Activated CD4-positive, alpha-beta T cell treated with anti-CD3 and anti-CD28 coated beads for 24 hours (primary cell): ENCODE measurements at places on chromosomes 5 and 9.

- DNase-seq = peak; percentile 52
These were observed 230.3 kb downstream of the AUH start for GRCh38 chr9:91131433-91131839.

DNA sequence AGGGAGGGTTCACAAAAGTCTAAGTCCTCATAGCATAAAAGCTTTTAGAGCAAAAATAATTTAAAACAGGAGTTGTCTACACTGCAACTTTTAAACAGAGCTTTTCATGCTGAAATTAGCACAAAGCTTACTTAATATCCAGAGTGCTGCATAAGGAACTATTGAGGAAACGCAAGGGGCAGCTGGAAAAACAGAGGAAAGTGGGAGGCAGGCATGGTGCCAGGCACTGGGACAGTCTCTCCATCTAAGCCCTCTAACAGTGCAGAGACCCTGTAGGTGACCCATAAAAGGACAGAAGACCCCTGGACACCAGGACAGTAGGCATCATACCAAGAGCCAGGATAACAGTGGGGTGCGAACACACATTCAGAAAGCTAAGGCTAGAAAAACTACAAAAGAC lies 49.3 kb downstream of the ADAMTS12 start:
- DNase-seq = no peak

DNA sequence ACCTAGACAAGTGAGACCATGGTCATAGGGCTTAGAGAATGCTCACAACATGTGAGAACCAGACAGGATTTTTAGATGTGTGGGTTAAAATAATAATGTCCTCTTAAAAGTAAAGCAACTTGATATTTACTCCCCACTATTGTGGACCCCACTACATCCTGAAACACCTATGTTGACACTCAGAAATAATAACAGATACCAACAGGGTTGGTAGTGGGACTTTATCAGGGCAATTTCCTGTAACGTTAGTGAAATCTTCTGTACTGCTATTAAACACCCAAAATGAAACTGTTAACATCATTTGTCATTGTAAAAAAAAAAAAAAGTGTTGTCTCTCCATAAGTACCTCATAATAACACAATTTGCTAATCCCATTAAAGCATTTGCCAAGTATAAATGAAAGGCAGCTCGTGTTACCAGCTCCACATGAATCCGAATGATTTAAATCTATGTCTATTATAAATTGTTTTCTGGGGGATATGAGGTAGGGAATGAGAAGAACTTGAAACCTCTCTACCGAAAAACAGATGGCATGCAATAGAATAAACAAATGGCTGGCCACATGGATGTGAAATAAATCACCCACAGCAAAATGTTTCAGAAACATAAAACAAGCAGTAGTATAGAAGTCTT lies 285.9 kb downstream of the ARHGEF28 start:
- no peak for DNase-seq

- DNase-seq = no peak
These were observed 53.4 kb upstream of the RPS23 start for GRCh38 chr5:82331557-82331956.

GRCh38 chr5:95912029-95912428 lies 49.6 kb downstream of the ELL2 start:
- no peak for DNase-seq

DNA sequence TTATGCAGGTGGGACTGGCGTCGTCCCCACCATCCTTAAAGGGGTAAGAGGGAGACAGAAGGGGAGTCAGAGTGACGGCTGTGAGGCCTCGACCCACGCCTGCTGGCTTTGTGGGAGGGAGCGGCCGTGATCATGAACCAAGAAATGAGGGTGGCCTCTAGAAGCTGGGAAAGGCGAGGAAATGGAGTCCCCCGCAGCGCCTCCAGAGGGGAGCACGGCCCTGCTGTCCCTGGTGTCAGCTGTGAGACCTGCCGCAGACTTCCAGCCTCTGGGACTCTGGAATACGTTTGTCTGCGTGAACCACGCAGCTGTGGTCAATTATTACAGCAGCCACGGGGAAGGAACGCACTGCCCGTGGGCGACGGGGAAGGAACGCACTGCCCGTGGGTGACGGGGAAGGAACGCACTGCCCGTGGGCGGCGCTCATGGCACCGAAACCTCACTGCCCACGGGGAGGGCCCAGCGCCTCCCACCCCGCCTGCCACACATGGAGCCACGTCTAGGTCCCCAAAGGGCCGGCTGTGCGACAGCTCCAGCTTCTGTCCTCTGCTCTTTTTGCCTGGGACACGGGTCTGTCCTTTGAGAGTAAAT lies 108.8 kb upstream of the RAPGEF1 start:
- no peak for DNase-seq

- no peak for DNase-seq
These were observed 4.1 kb downstream of the SLC1A1 start for GRCh38 chr9:4494332-4494731.

DNA sequence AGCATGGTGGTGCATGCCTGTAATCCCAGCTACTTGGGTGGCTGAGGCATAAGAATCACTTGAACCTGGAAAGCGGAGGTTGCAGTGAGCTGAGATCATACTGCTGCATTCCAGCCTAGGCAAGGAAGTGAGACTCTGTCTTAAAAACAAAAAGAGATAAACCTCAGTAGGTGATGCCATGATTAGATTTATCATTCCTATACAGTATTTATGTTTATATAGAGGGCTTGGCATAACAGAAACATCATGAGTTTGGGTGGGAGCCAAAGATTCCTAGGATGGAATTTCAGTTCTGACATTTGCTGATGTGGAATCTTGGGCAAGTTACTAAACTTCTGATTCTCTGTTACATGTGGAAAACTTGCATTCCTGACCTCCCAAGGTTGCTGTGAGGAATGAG lies 22.3 kb downstream of the RFK start:
- no peak for DNase-seq

GRCh38 chr9:123284656-123285055 lies 16.3 kb upstream of the STRBP start:
- no peak for DNase-seq
